ENCODE measurements at places on chromosomes 1 and 21. TPM values are rescaled to one million over a fixed set of nuclear protein-coding genes. Genes with fewer than 3 reads are reported as not detected.

- no peak overlapping the region for H3K27ac ChIP-seq
- no peaks in the 10 kb centered on the region for H3K36me3 ChIP-seq
- no peaks in the 10 kb centered on the region for H3K27me3 ChIP-seq
- no peaks in the 10 kb centered on the region for H3K4me1 ChIP-seq
Observed at GRCh38 chr1:185742403-185742802, 8.2 kb downstream of the HMCN1 start.

DNA sequence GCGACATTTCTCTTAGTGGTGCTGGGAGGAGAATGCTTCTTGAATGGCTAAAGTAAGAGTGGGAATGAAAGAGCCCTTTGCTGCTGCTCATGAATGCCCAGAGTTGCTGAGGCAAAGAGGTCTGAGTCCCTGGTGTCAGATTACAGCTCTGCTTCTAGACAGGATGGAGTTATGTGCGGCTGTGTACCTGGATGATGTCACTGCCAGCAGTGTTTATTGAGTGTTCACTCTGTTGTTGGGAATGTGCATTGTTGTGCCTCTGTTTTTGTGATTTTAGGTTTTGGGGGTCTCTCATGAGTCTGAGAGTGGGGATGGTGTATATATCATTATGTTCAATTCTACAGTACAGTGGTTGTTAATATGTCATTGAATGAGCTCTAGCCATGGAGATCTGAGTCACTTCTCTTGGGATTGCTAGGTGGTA, 2.7 kb downstream of the CDC14A start:
- peaks cover 31% of the 10 kb centered on the region for H3K4me1 ChIP-seq
- no peak overlapping the region for H3K27ac ChIP-seq
- DNase-seq: peak; percentile 49
- no peaks in the 10 kb centered on the region for H3K36me3 ChIP-seq
- no peak overlapping the region for H3K4me3 ChIP-seq

DNA sequence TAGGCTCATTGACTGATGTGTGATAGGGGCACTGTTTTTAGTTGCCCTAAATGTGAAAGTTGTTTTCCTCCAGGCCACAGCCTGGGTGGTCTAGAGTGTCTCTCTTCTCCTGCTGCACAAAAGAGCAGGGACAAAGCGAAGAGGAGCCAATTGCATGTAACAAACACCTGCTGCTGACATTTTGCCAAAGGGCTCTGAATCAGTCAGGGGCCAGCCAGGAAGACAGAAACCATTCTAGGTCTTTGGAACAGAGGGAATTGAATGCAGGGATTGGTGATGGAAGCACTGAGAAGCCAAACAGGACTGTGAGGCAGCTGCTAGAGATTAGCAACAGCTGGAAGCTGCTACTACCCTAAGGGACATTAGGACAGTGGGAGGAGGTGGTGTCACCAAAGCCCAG, 185.3 kb upstream of the POU3F1 start:
- H3K4me3 ChIP-seq: no peak overlapping the region
- peaks cover 83% of the 10 kb centered on the region for H3K27me3 ChIP-seq

The DSTYK gene
- total RNA-seq: 8.1 TPM

DNA sequence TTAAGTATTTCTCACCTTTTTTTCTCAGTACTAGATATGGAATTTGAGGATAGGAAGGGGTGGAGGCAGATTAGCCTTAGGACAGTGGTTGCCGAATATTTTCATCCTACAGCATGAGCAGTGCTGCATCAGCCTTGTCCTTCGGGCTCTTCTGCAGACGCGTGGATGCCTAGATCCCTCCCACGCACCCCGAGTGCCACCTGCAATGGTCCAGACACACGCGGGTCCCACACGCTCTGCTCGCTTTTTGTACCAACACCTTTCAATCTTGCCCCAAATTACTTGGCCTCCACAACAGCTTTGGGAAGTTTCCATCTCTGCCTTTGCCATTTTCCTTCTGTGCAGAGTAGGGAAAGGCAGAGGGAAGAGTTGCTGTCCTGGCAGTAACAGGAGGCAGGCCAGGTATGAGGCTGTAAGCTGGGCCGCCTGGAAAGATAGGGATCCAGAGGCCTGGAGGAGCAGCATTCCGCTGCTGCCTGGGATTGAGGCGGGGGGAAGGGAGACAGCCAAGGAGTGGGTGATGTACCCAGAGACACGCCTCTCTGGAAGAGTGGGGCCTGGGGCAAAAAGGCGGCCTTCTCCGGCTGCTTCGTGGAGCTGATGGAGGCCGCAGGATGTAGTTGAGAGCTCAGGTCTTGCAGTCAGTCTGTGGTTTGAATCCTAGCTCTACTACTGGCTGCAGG, 467.7 kb downstream of the KIF26B start:
- DNase-seq: no peak
- H3K36me3 ChIP-seq: no peaks in the 10 kb centered on the region
- H3K27me3 ChIP-seq: peaks cover 13% of the 10 kb centered on the region
- H3K27ac ChIP-seq: no peak overlapping the region

The RNU1-4 gene
- total RNA-seq: 3,235 TPM

- DNase-seq: no peak
- H3K27me3 ChIP-seq: peaks cover 22% of the 10 kb centered on the region
- no peaks in the 10 kb centered on the region for H3K36me3 ChIP-seq
- H3K27ac ChIP-seq: no peak overlapping the region
Observed at GRCh38 chr1:5478156-5478695, 514.0 kb downstream of the NPHP4 start.

- H3K4me1 ChIP-seq: peaks cover 47% of the 10 kb centered on the region
- no peaks in the 10 kb centered on the region for H3K27me3 ChIP-seq
- DNase-seq: no peak
- no peak overlapping the region for H3K27ac ChIP-seq
- no peak overlapping the region for H3K4me3 ChIP-seq
Observed at GRCh38 chr1:208225954-208226937, 17.9 kb downstream of the PLXNA2 start.

The CELA2B gene
- total RNA-seq: not detected

GRCh38 chr1:179002552-179003345, 22.9 kb upstream of the FAM20B start:
- no peak for DNase-seq
- H3K4me3 ChIP-seq: peak overlapping the region; percentile 5
- H3K4me1 ChIP-seq: peaks cover 11% of the 10 kb centered on the region
- H3K27me3 ChIP-seq: no peaks in the 10 kb centered on the region

DNA sequence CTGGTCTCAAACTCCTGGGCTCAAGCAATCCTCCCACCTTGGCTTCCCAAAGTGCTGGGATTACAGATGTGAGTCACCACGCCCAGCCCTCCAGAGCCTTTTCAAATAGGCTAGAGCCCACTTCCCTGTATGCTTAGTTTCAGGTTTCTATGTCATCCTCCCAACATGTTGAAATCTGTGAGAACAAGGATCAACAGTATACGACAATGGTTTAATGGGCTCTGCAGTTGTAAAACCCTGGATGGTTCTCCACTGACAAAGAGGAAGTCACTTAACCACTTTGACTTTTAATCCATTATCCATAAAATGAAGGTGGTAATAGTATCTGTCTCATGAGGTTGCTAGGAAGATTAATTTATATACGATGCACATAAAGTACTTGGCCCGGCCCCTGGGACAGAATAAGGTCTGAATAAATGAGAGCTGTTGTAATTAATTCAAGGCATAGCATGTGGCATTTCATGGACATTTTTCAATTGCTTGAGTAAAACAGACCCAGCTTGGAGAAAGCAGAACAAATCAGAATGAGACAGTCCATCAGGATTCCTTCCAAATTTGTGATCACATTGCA, 113.9 kb upstream of the ZNF648 start:
- peak; percentile 37 for DNase-seq
- no peaks in the 10 kb centered on the region for H3K36me3 ChIP-seq
- H3K4me3 ChIP-seq: no peak overlapping the region
- peak overlapping the region; percentile 56 for H3K27ac ChIP-seq
- H3K4me1 ChIP-seq: peaks cover 24% of the 10 kb centered on the region

- no peaks in the 10 kb centered on the region for H3K36me3 ChIP-seq
- no peak overlapping the region for H3K27ac ChIP-seq
- no peak overlapping the region for H3K4me3 ChIP-seq
- no peak for DNase-seq
- H3K4me1 ChIP-seq: no peaks in the 10 kb centered on the region
Observed at GRCh38 chr1:36542024-36542961, 59.6 kb upstream of the CSF3R start.

DNA sequence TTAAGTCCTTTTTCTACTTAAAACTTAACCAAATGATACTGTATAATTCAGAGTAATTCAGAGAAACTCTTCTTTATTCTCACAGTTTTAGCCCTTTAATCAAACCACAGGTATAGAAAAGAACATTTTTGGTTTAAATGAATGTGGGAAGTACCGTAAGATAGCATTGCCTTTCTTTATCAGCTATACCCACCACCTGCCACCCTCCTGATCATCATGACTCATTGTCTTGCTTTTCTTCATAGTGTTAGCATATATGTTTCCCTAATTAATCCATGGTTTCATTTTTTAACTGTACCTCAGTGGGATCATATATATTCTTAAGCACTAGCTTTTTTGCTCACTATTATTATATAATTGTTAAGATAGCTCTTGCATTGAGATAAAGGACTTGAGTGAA, 27.5 kb upstream of the ANGPTL1 start:
- H3K27ac ChIP-seq: no peak overlapping the region
- peaks cover 20% of the 10 kb centered on the region for H3K36me3 ChIP-seq
- no peak for DNase-seq
- H3K4me3 ChIP-seq: no peak overlapping the region
